Omental fat pad (tissue), 4 donors: ENCODE measurements at places on chromosomes 1 and 21. TPM values are rescaled to one million over a fixed set of nuclear protein-coding genes. Genes with fewer than 3 reads are reported as not detected.

- no peak for DNase-seq
These were observed 1.1 kb upstream of the ADIPOR1 start for GRCh38 chr1:202959276-202959620.

Gene NMNAT2
- 0.84 TPM for total RNA-seq

GRCh38 chr1:59900640-59901039, 25.9 kb downstream of the CYP2J2 start:
- no peak for DNase-seq

- DNase-seq, result no peak
These were observed 141.0 kb upstream of the JUN start for GRCh38 chr1:58924821-58925220.

Gene DEPDC1
- total RNA-seq, result 0.19 TPM

Gene PLA2G4A
- 26.8 TPM for total RNA-seq

Gene SH2D5
- 5.8 TPM for total RNA-seq

GRCh38 chr1:217024911-217025310, 301.7 kb upstream of the ESRRG start:
- DNase-seq, result no peak

Gene KRTAP21-3
- total RNA-seq, result not detected

- DNase-seq, result no peak
These were observed 125.5 kb downstream of the PGBD5 start for GRCh38 chr1:230300322-230301301.

Gene SH2D2A
- 2.2 TPM for total RNA-seq

Gene RNU1-4
- total RNA-seq, result under 0.01 TPM

- DNase-seq, result no peak
These were observed 57.1 kb upstream of the SAMSN1 start for GRCh38 chr21:14603202-14603601.
